ENCODE measurements at places on chromosomes 1 and 21.

DNA sequence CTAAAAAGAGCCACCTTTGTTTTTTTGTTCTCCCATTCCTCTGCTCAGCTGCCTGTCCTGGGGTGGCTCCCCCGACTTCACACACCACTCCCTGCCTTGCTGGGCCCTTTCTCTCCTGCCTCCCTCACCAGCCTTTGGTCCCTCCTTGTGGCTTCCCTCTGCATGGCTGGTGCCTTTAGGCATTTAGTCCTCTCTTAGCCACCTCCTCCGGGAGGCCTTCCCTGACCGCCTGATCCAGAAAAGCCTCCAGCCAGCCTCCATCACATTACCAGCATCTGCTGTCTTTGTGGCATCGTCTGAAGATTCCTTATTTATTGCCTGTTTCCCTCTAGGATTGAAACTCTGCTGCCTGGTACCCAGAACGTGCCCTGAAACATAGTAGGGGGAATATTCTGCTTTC lies 46.2 kb upstream of the ACOT11 start:
- DNase-seq = no peak

GRCh38 chr1:109060707-109061106 lies 15.1 kb downstream of the TAF13 start:
- DNase-seq = no peak

DNA sequence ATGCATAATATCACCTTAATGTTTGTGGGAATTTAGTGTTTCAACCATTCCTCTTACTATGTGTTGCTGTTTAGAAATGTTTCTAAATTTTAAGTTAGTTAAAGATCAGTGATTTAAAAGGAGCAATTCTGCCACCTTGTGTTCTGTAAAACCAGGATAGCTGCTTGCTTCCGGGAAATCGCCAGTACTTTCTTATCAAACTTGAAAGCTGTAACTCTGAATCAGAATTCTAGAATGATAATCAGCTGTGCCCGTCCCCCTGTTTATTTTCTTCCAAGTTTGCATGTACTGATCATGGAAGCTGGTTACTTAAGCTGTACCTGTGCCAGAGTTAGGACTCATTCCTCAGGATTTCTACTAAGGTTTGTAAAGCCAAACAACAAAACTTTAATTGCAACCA lies 656.4 kb downstream of the LTN1 start:
- DNase-seq = peak; percentile 85

- DNase-seq = peak; percentile 56
Measured at GRCh38 chr1:93177991-93178390, 2.2 kb downstream of the TMED5 start.

DNA sequence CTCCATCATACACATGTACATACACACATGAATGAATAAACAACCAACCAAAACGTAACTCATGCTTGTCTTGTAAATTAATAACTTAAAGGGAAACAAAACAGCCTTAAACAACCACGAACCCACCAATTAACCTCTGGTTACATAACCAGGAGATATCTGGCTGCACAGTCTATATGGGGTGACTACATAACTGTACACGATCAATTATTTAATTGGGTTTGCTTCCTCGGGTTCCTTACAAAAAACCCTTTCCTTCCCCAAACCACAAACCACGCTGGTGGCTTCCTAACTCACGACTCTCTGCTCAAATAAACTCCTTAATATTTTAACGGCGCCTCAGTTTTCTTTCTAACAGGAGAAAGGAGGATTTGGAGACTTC lies 744 bp downstream of the ZNF670 start:
- DNase-seq = peak; percentile 13

DNA sequence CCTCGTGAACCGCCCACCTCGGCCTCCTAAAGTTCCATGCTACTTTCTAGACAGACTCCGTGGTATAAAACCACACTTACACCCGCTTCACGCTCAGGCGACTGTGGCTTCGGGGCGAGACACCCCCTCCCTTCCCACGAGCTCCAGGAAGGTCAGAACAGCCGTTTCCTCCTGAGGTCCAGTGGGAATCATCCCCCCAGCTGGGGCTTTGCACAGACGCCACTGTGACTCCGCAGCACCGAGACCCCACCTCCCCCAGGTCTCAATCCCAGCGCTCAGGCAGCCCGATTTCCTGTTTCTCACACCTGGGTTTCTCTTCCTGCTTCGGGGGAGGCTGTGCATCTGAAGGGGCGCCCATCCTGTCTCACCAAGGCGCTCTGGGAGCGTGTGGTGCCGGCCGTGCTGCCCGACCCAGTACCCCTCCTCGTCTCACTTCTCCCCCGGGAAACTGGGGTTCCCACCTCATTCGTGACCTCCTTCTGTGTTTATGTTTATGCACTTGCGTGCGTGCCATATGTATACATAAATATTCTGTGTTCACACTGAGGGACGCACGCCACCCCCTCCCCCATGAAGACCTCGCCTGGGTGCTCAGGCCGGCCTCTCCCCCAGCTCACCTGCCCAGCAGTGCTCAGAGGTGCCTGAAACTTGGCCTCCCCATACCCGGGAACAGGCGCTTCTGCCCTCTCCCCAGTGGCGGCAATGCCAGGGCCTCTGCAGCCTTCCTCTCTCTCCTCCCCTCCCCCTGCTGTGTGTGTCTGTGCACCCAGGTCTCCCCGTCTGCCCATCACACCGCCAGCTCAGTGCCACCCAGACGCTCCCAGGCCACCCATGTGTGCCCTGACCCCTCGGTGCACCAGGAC lies 14.6 kb downstream of the SLC35E2B start:
- no peak for DNase-seq

GRCh38 chr1:93565496-93566206 lies 116.0 kb downstream of the BCAR3 start:
- DNase-seq = peak; percentile 78

DNA sequence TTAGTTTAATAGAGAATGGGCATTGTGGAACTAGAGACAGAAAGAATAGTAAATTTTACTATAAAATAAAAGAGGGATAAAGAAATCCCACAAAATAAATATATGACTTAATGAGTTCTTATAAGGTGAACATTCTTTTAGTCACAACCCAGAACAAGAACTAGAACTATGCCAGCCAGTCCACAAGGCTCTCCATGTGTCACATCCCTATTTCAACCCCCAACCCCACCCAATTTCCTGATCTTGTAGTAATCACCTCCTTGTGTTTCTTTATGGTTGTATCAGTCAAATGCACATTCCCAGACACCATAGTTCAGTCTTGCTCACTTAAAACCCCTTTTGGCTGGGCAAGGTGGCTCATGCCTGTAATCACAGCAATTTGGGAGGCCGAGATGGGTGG lies 662.3 kb upstream of the CAMK1G start:
- DNase-seq = no peak

GRCh38 chr1:95325349-95325748 lies 91.3 kb downstream of the RWDD3 start:
- DNase-seq = no peak

GRCh38 chr1:50275566-50275965 lies 147.7 kb downstream of the DMRTA2 start:
- peak; percentile 1 for DNase-seq

- no peak for DNase-seq
Measured at GRCh38 chr1:66757722-66758240, 5.5 kb downstream of the DYNLT5 start.

DNA sequence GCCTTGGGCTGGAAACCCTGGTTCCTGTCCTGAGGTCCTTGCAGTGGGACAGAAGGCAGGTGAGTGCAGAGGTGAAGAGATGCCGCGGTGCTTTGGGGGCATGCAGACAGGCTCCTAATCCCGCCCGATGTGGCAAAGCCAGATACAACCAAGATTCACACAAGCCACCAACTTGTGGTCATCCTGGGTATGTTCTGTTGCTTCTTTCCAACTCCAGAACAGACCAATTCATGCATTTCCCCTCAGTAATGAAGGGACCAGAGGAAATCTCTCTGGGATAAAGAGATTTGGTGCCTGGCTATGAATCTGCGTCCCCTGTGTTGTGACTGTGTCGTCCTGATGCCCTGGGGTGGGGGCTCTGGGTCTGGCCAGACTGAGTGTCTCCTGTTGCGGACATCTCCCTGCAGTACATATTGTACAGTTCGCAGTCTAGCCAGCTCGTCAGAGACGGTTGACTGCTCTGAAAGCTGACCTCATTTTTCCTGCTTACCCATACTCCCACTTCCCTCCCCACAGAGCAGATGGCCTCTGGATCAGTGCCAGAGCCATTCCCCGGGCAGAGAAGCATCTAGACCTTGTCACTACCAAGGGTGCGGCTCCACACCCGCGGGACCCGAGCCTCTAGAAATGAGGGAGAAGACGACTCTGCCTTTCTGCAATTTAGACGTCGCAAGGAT lies 216.3 kb downstream of the KIF26B start:
- DNase-seq = no peak

Measured in iris pigment epithelial cell (primary cell).